ENCODE measurements at places on chromosomes 1 and 21.
A peak's percentile ranks its signal among the peaks of the same experiment; 100 is the strongest.

GRCh38 chr1:161953256-161953920, 70.3 kb downstream of the OLFML2B start:
- DNase-seq, result no peak

- no peak for DNase-seq
Observed at GRCh38 chr1:115453666-115454065, 115.6 kb upstream of the NGF start.

DNA sequence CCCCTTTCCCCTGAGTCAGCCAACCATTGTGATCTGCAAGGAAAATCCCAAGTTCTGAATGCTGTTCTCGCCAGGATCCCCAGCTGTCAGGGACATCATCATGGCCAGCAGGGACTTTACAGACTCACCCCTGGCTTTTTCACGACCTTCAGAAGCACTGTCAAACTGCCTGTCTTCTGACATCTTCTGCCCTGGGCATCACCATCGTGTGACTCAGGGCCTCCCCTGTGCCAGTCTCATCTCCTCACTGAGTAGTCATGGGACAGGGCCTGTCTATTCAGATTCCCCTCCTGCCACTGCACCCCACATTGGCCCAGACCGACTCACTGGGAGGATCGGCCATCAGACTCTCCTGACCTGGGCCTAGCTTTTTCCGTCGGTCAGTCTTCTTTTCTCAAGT, 72.5 kb upstream of the VAMP3 start:
- DNase-seq, result no peak

DNA sequence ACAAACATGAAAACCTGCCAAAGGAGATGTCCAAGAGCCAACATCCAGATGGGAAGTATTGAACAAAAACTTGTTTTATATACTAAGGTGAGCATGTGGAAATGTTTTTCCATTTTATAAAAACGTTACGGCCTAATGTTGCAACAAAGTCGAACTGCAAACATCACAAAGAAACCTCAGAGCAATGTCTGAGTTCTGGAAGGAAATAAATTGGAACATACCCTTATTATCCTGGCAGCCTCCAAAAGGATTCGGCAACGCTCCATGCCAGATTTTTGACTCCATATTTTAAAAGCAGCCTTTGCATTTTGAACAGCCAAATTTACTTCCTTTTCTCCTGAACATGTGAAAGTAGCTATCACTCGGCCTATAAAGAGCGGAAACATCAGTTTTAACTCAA, 3.3 kb downstream of the ALDH9A1 start:
- DNase-seq, result no peak

- no peak for DNase-seq
Observed at GRCh38 chr21:43598416-43599120, 60.7 kb downstream of the HSF2BP start.

GRCh38 chr1:240122639-240123613, 31.2 kb downstream of the FMN2 start:
- peak; percentile 79 for DNase-seq

DNA sequence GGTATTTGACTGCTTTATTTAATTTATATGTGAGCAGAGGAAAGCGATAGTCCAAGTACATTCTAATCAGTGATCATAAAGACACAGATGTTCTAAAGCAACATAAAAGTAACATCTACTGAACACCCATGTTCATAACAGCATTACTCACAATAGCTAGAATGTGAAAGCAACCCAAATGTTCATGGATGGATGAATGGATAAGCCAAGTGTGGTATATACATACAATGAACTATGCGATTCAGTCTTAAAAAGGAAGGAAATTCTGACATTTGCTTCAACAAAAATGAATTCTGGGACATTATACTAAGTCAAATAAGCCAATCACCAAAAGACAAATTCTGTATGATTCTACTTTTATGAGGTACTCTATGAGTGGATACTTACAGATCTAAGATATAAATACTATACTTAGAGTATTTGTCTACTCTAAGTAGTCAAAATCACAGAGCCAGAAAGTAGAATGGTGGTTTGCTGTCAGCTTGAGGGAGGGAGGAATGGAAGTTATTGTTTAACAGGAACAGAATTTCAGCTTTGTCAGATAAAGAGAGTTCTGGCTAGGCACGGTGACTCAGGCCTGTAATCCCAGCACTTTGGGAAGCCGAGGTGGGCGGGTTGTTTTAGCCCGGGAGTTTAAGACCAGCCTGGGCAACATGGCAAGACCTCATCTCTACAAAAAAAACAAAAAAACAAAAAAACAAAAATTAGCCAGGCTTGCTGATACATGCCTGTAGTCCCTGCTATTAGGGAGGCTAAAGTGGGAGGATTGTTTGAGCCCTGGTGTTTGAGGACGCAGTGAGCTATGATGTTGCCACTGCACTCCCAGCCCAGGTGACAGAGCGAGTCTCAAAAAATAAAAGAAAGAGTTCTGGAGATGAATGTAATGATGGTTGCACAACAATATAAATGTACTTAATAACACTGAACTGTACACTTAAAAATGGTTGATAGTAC, 79.7 kb upstream of the ARHGAP29 start:
- no peak for DNase-seq

- DNase-seq, result no peak
Observed at GRCh38 chr1:21319447-21320407, 29.5 kb upstream of the ECE1 start.

- no peak for DNase-seq
Observed at GRCh38 chr1:109498161-109498801, 4.4 kb downstream of the CYB561D1 start.

DNA sequence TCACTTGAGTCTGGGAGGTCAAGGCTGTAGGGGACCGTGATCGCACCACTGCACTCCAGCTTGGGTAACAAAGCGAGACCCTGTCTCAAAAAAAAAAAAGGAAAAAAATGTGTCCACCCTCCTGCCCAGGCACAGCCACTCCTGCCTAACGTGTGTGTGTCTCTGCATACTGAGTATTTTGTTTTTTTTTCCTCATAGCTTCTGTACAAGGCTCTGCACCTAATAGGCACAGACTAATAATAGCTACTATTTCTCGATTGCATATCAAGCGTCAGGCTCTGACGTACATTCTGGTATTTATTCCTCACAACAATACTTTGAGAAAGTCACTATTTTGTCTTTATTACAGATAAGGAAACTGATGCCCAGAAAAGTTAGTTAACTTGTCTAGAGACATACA, 5.0 kb downstream of the PTGFRN start:
- DNase-seq, result no peak

DNA sequence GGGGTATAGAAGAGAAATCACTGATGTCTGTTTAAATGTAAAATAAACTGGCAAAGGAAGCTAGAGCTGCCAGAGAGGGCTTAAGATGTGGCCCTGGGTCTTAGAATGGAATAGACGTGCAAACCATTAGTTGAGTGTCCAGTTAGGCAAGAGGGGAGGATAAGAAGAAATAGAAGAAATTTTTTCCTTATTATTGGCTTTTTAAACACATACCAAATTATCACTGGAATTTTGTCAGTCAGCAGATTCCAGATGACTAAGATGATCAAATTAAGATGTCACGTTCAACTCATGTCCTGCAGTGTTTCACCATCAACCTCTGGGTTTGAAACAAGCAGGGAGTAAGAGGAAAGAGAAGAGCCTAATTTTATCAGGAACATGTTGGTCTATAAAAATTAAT, 71.6 kb upstream of the C1orf21 start:
- DNase-seq, result no peak

All from NCI-H2029 treated with DMSO at 0.1 percent for 48 hours (cell line).